Adrenal gland (tissue), 19 donors: ENCODE measurements at places on chromosomes 3 and 15. TPM values are rescaled to one million over a fixed set of nuclear protein-coding genes. Genes with fewer than 3 reads are reported as not detected.

DNA sequence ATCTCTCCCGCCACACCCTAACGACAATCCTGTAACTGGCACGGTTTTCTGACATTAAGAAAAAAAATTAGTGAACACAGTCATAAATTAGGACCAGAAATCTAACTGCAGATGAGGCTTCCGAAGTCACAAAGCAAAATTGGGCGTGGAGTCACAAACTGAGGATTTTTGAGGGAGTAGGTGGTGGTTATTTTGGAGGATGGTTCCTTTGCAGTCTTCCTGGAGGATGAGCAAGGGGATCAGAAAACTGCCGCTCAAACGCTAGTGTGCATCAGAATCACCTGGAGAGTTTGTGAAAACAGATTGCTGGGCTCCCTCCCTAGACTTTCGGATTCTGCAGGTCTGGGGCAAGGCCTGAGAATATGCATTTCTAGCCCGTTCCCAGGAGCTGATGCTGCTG is 334.8 kb downstream of the RORA start:
- no peaks in the 10 kb centered on the region for H3K36me3 ChIP-seq
- no peaks in the 10 kb centered on the region for H3K27me3 ChIP-seq
- H3K4me1 ChIP-seq = no peaks in the 10 kb centered on the region
- DNase-seq = no peak
- no peak overlapping the region for H3K4me3 ChIP-seq
- no peak overlapping the region for H3K27ac ChIP-seq

GRCh38 chr3:8442993-8443650 is 58.5 kb upstream of the LMCD1 start:
- H3K36me3 ChIP-seq = no peaks in the 10 kb centered on the region
- DNase-seq = no peak
- no peaks in the 10 kb centered on the region for H3K27me3 ChIP-seq
- H3K27ac ChIP-seq = peak overlapping the region; percentile 88
- no peak overlapping the region for H3K4me3 ChIP-seq
- H3K4me1 ChIP-seq = peaks cover 16% of the 10 kb centered on the region

- no peak for DNase-seq
- no peak overlapping the region for H3K27ac ChIP-seq
- peaks cover 42% of the 10 kb centered on the region for H3K4me1 ChIP-seq
- no peaks in the 10 kb centered on the region for H3K27me3 ChIP-seq
- H3K36me3 ChIP-seq = no peaks in the 10 kb centered on the region
- no peak overlapping the region for H3K4me3 ChIP-seq
These were observed 2.1 kb downstream of the OPA1 start for GRCh38 chr3:193594946-193595689.

- no peak for DNase-seq
- H3K4me1 ChIP-seq = no peaks in the 10 kb centered on the region
- H3K27me3 ChIP-seq = no peaks in the 10 kb centered on the region
- H3K4me3 ChIP-seq = no peak overlapping the region
- H3K36me3 ChIP-seq = no peaks in the 10 kb centered on the region
These were observed 186.2 kb upstream of the CADPS start for GRCh38 chr3:63061449-63061848.

DNA sequence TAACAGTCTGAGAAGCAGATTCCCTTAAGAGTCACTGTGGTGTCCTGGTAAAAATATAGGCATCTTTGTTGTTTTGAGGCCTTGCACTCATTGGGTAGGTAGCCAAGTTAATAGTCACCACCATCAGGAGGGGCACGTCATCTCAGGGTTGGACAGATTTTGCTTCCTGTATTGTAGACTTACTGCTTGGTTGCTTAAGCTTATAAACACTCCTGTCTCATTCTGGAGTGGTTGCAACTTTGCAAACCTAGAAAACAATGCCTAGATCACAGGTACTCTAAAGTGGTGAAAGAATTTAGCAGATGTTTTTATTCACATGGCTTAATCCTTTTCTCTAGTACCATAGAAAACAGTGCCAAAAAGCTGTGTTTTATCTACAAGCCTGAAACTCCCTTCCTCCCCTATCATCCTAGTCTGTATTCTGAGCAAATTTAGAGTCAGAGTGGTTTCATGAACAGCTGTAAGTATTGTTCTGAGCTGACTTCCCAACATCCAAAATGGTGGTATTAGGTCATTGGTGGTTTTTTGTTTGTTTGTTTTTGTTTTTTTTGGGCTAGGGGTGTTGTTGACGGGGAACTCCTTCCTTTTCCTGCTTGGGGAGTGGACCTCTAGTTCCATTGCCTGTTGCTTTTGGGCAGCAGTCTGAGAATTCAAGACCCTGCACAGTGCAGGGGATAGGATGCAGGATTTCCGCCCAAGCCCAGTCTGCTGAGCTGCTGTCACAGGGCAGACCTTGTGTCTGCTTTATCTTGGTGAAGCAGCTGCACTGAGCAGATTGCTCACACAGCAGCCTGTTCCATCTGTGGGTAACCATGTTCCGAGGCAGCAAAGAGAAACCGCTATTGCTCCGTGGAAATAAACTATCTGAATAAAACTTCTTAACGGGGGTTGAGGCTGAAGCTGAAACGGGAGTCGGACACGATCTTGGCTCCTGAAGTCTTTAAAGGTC is 202.0 kb downstream of the AKAP13 start:
- H3K27me3 ChIP-seq = no peaks in the 10 kb centered on the region
- DNase-seq = peak; percentile 84
- H3K4me1 ChIP-seq = peaks cover 3% of the 10 kb centered on the region
- H3K4me3 ChIP-seq = peak overlapping the region; percentile 48
- peak overlapping the region; percentile 63 for H3K27ac ChIP-seq

DNA sequence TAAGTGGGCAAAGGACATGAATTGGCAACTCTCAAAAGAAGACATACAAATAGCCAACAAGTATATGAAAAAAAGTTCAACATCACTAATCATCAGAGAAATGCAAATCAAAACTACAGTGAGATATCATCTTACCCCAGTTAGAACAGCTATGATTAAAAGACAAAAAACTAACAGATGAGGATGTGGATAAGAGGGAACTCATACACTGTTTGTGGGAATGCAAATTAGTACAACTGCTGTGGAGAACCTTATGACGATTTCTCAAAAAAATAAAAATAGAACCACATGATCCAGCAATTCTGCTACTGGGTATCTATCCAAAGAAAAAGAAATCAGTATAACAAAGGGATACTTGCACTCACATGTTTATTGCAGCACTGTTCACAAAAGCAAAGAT is 28.6 kb downstream of the NEK10 start:
- no peaks in the 10 kb centered on the region for H3K4me1 ChIP-seq
- H3K4me3 ChIP-seq = no peak overlapping the region
- H3K27me3 ChIP-seq = no peaks in the 10 kb centered on the region
- no peak overlapping the region for H3K27ac ChIP-seq

GRCh38 chr3:187051724-187052366 is 87.5 kb downstream of the RPL39L start:
- H3K27ac ChIP-seq = no peak overlapping the region
- H3K4me3 ChIP-seq = no peak overlapping the region
- no peaks in the 10 kb centered on the region for H3K4me1 ChIP-seq

DNA sequence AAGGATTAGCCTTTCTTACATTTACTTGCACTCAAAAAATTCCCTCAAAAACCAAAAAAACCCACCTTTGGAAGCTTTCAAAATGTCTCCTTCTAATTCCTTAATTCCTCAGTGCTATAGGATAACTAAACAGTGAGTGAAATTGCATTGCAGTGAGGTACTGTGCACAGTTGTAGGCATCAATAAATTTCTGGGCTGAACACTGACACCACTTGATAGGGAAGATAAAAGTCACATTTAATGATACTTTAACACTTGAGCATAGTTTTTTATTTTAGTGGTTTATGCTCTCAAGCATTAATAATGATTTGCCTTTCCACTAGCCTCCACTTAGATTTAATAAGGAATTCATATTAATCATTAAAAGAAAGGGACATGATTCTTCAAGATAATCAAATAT is 52.3 kb downstream of the MAP2K5 start:
- no peak for DNase-seq
- H3K27ac ChIP-seq = no peak overlapping the region
- H3K4me3 ChIP-seq = no peak overlapping the region
- H3K36me3 ChIP-seq = no peaks in the 10 kb centered on the region
- H3K27me3 ChIP-seq = no peaks in the 10 kb centered on the region

Gene ALPK3
- polyA plus RNA-seq = 18.2 TPM

Gene OR5H1
- not detected for polyA plus RNA-seq
